ENCODE measurements at places on chromosomes 2 and 18.

- DNase-seq, result no peak
Measured at GRCh38 chr2:215695861-215696260, 260.0 kb upstream of the FN1 start.

DNA sequence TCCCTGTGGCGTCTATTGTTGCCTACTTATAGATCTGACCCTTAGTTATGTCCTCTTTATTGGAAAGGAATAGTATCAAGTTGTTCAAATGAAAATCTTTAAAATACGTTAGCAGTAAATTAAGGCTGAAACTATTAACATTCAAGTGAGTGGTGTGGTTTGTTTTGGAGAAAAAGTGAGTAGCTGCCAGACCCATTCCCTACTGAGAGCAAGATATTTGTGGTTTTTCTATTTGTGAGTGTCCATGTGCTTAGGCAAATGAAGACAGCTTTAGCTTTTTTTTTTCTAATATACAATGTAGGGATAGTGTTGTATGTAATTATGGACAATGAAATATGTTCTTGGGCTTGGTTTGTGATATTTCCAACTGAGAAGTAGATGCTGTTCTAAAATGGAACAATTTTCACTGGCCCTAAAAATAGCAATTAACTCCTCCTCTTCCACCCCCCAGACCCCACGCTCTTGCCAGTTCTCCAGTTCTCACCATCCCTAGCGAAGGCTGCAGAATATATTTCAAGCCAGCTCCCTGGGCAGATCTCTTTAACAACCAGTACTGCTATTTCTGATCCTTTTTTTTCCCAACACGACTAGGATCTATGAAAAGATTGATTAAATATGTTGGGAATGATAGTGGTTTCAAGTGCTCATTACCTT lies 83.1 kb downstream of the CCDC85A start:
- no peak for DNase-seq

GRCh38 chr18:10017043-10017442 lies 103.2 kb downstream of the VAPA start:
- no peak for DNase-seq

DNA sequence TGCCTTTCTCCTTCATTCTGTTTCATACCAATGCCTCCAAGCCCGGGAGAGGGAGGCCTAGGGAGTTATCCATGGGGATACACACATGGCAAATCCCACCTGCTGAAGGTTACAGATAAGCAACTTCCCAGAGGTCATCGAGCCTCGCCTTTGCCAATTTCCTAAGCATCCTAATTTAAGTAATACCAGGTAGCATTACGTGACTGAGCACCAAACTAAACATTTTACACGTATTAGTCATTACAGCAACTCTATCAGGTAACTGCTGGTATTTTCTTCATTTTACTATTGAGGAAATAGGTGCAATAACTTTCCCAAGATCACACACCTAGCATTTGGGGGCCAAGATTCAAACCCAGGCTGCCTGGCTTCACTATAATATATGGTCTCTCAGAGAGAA lies 30.1 kb upstream of the BZW1 start:
- no peak for DNase-seq

GRCh38 chr2:168525020-168525419 lies 68.9 kb downstream of the CERS6 start:
- no peak for DNase-seq

GRCh38 chr18:75221897-75222296 lies 11.3 kb downstream of the TSHZ1 start:
- no peak for DNase-seq

DNA sequence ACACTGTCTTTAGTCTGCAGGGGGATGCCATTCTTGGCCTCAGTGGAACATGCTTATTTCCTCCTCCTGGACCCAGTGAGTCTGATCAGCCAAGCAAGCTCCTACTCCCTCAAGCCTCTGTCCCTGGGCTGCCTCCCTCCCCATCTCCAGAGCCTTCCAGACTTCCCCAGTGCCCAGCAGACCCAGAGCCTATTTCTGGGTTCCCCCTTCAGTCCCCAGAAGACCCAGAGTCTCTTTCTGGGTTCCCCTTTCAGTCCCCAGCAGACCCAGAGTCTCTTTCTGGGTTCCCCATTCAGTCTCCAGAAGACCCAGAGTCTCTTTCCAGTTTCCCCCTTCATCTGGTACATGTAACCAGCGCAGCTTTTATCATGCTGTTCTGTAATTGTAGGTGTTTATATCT lies 17.0 kb upstream of the PKDCC start:
- no peak for DNase-seq

- no peak for DNase-seq
Measured at GRCh38 chr18:3966642-3967358, 488.3 kb downstream of the DLGAP1 start.

DNA sequence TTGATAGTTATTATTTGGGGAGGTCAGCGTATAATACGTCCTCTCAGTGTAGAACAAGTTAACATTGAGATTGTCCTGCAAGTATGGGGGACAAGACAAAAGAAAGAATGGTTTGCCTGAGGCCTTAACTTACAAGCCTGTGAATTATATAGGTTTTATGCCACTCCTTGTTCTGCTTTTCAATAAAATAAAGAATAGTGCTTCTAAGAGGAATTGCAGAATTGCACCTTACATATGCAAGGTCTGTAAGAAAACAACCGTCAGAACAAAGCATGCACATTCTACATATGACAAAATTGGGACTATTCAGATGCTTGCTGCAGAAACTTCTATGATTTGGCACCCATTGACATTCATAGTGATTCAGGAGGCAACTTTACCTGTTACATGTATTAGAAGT lies 785.0 kb downstream of the NR4A2 start:
- DNase-seq, result no peak

DNA sequence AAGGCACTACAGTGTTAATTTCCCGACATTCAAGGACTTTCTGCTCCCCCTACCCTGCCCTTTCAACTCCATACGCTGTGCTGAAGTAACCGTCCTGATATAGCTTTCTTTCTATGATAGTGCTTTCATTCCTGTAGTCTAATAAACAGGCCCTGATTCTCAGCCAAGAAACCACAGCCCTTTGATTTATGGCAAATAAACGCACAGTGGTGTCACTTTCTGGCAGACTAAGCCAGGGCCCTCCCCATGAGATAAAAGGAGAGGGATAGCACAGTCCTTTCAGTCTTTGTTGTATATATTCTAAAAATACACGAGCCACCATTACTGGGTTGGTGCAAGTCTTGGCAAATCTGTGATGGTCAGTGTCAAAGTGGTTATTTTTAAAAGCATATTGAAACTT lies 291.2 kb downstream of the ALPK2 start:
- no peak for DNase-seq

GRCh38 chr2:15796167-15796942 lies 144.0 kb upstream of the MYCN start:
- no peak for DNase-seq

GRCh38 chr2:105231232-105231619 lies 10.3 kb upstream of the GPR45 start:
- no peak for DNase-seq

- peak; percentile 58 for DNase-seq
Measured at GRCh38 chr2:106059416-106060065, 134.6 kb downstream of the UXS1 start.

DNA sequence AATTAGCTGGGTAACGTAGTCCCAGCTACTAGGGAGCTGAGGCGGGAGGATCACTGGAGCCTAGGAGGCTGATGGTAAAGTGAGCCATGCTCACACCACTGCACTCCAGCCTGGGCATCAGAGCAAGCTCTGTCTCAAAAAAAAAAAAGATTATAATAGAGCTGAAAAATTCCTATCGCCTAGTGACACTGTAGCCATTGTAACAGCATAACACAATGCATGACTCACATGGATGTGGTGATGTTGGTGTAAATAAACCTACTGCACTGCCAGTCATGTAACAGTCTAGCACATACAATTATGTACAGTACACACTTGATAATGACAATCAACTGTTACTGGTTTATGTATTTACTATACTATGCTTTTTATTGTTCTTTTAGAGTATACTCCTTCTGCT lies 39.6 kb downstream of the MGAT4A start:
- no peak for DNase-seq

- no peak for DNase-seq
Measured at GRCh38 chr2:64797881-64798575, 144.3 kb upstream of the SERTAD2 start.

GRCh38 chr18:62939926-62940325 lies 224.6 kb downstream of the PHLPP1 start:
- no peak for DNase-seq

All from left lung (tissue), 14 donors.